Kidney epithelial cell (primary cell): ENCODE measurements at places on chromosomes 1 and 21.

GRCh38 chr1:239897458-239897857 is 194.2 kb upstream of the FMN2 start:
- no peak for DNase-seq

DNA sequence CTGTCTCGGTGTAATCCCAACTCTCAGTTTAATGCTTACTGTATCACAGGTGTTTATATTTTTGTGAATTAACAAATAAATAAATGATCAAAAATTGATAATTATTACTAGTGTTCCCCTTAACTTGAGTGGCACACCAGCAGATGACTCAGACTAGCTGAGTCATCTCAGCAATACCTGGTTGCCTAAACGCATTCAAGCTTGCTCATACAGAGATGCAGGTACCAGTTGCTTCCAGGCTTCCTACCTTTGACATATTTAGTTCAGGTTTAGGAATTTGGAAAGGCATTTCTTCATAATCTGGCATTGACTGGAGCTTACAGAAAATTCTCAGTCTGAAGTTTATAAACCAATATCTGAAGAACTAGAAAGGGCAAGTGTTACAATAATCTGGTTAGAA is 78.9 kb upstream of the LMO4 start:
- peak; percentile 14 for DNase-seq

DNA sequence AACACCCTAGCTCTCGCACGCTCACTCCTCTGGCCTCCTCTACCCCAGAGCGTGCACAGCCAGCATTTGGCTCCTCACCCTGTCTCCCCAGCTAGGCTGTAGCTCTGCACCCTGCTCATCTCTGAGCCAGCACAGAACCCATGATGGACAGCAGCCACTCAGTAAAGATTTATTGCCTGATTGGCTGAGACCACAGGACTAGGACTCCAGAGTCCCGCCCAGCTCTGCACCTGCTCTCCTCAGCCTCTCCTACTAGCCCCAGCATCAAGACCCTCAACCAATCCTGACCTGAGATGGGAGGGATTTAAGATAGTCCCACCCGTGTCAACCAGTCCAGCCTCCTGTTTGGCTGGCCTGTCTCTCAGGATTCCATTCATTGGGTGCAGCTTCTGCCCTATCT is 9.3 kb downstream of the C1QB start:
- DNase-seq, result no peak

- no peak for DNase-seq
Measured at GRCh38 chr1:229040630-229041358, 230.1 kb upstream of the RAB4A start.
